ENCODE measurements at places on chromosomes 5 and 9.

- no peak for DNase-seq
Measured at GRCh38 chr5:19616701-19617215, 371.2 kb downstream of the CDH18 start.

DNA sequence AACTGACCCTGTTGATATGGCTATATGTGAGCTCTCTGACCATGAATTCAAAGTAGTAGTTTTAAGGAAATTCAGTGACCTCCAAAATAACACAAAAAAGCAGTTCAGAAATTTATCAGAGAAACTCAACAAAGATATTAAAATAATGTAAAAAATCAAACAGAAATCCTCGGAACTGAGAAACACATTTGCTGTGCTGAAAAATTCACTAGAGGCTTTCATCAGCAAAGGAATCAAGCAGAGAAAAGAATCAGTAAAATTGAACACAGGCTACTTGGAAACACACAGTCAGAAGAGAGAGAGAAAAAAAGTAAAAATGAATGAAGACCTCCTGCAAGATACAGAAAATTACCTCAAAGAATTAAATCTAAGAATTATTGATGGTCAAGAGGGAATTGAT lies 417.2 kb downstream of the TMEM232 start:
- no peak for DNase-seq

DNA sequence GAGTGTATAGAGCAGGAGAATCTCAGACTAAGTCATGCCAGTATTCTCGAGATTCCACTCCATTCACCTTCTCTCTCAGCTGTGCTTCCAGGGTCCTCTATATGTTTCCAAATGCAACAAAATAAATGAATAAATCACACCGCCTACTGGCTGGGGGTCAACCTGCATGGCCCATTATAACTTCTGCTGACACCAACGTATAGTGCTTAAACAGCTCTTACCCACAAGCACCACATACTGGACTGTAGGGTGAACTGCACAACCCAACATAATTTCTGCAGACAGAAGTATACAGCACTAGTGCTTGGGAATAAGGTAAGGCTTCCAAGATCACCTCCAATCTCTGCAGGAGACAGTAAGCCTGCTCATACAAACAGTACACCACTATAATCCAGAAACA lies 33.1 kb upstream of the HTR4 start:
- peak; percentile 21 for DNase-seq

- DNase-seq: peak; percentile 12
Measured at GRCh38 chr5:109693535-109694400, 4.0 kb downstream of the MAN2A1 start.

DNA sequence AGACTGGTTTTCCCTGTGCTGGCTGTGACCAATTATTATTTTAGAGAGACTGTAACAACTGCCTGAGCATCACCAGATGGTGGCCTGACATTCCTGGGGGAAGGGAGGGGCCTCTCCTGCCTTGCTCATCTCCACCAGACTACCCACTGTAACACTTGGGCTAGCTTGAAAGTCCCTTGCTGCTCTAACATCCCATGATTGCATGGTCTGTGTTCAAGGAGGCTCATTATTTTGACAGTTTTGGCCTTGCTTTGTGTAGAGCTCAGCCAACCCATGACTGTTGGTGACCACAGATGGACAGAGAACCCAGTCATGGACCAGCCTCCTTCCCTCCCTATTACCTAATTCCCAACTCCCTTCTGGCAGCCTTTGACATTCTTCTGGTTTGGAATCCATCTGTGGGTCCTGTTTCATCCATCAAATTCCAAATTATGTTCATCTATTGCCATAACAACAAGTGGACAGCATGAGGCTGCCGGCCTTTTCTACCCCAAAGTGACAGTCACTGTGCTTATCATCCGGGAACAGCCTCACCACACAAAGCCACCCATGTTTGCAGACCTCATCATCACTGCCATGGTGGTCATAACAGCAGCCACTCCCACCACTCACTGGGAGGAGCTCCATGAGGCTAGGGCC lies 49.0 kb upstream of the ICE1 start:
- DNase-seq: no peak

GRCh38 chr9:3151672-3152576 lies 308.0 kb upstream of the PUM3 start:
- DNase-seq: no peak

GRCh38 chr9:21525174-21525573 lies 43.1 kb upstream of the IFNE start:
- no peak for DNase-seq
